ENCODE measurements at places on chromosomes 3 and 15.

DNA sequence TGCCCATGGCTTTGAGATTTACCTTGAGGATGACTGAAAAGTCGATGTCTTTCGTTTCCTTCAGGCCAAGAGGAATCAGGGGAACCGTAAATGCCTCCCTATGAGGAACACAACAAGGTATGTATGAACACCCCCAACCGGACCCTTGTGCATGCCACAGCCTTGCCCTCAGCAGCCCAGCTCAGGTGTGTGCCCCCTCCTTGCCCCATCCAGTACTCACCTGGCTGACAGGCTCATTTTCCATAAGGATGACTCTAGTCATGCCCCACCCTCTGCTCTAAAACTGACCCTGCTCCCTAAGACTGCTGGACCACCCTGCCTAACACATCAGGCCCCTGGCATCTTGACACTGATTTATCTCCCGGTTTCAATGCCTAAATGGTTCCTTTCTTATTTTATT lies 270.0 kb downstream of the GOLGA6L6 start:
- no peak for DNase-seq

DNA sequence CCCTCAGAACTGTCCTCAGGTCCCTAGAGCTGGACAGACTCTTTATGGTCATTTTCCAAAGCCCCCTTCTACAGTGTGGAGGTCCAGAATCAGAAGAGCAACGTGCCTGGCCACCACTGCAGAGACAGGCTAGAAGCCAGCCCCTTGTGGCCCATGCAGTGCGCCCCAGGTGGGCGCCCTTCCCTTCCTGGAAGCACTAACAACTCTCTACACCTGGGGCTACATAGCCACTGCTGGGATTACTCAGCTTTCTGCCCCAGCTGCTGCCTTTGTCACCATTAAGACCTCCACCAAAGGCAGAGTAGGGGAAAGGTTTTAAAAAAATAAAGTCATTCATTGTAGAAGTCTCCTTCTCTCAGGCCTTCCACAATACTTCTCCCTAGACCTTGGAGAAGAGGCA lies 2.3 kb downstream of the RASGRP1 start:
- DNase-seq = no peak

DNA sequence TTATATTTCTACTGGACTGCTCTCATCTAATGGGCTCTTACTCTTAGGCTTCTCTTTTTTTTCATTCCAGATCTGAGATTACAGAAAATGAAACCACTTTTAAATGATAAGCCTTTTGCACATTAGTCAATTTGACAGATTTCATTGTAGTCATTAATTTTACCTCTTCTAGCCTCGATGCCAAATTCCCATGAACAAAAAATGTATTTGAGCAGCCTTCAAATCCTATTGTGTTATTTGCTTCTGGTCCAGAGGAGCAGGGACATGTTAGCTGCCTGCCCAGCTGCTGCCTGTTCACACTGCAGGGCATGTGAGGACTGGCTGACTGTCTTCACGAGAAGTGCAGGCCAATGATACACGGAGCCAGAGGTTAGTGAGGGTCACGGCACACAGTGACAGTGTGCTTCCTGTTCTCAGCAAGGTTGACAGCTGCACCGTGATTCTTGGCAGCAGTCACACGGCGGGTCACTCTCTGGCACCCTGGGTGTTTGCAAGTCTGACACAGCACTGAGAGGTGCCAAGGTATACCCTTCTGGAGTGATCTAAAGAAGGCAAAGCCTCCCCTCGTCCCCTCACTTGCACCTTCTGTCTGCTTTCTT lies 40.8 kb downstream of the KAT2B start:
- peak; percentile 58 for DNase-seq

GRCh38 chr15:25596644-25597562 lies 158.1 kb upstream of the UBE3A start:
- no peak for DNase-seq

DNA sequence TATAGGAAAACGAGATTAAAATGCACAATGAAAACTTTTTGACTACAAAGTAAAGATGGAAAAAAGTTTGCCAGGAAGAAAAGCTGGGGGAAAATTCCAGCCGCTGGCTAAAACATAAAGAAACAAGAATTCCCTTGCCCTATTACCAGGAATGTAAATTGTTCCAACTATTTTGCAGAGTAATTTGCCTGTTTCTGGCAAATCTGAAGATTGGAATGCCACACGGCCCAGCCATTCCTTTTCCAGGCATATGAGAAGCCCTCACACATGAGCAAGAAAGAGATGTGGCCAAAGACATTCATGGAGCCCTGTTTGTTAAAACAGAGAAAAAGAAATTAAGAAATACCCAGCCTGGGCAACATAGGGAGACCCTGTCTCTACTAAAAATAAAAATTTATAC lies 8.4 kb upstream of the GATA2 start:
- no peak for DNase-seq

DNA sequence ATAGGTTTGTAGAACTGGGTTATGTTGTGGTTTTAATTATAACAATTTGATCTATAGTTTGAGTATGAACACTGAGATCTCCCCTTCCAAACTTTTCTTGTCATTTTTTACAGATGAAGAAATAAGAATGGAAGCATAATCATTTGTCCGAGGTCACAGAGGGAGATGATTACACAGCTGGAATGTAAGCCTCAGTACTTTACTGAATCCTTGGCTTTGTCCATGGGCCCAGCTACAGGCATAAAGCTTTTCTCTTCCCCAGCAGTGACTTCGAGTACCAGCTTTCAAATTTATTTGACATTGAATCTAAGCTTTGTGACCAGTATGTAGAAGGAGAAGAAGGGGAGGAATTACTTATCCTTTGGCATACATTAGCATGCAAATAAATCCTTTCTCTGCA lies 80.9 kb upstream of the DCBLD2 start:
- DNase-seq = no peak

DNA sequence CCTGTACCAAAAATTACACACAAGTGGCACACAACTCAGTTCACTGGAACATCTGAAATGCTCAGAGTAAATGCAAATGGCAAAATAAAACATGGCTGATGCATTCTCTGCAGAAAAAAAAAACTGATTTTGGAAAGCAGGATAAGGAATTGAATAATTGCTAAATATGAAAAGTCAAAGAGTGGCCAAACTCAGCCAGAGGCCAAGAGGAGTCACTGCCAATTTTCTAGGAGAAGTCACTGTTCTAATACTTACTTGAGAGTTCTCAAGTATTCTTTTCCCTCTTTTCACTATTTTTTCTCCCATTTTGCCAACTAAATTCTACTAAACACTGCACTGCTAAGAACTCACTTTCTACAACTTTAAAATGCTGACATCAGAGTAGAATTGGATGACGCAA lies 1018.6 kb downstream of the TUSC7 start:
- DNase-seq = no peak

DNA sequence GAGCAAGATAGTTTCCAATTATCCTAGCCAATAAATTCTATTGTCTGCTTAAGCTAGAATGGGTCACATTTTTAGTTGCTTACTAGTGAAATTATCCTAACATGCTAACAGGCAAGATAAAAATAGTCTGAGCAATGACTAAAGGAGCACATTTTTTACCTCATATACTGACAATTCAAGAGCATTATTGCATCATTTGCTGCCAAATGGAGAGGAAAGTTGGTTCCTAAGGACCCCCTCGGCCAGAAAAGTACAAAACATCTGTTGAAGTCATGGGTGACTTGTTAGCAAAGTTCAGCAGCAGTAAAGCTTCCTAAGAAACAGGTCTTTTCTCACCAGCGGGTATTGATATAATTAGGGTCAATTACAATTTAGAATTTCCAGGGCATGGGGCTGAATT lies 1001.0 kb downstream of the FHIT start:
- DNase-seq = no peak

DNA sequence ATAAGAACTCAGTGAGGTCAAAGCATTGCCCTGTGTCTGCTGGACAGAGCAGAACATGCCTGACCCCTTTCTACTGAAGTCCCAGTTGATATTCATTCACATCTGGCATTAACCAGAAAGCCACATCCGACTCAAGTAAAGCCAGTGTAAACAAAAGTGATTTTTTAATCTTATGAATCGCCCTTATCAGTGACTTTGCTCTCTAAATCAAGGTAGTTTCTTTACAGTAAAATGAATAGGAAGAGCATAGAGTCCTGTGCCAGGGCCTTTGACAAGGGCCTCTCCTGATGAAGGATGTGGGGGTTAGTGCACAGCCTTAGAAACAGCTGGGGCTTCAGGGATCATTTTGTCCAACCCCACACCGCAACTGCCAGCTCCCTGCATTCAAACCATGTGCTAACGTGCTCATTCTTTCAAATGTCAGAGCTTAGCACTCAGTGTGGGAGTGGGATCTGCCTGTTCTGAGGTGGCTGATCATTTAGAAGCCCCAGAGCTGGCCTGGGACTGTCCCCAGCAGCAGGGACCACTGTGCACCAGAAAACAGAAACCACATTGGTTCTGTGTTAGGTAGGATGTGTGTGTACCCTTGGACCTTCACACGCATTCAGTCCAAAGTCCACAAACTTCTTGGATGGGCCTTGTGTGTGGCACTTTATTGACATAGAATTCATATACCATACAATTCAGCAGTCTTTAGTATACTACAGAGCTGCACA lies 55.3 kb downstream of the CCR4 start:
- no peak for DNase-seq

- no peak for DNase-seq
Measured at GRCh38 chr15:100596792-100597191, 5.2 kb downstream of the LINS1 start.

- no peak for DNase-seq
Measured at GRCh38 chr3:195729476-195730251, 8.9 kb downstream of the MUC20 start.

- DNase-seq = no peak
Measured at GRCh38 chr3:153249906-153250305, 87.9 kb downstream of the RAP2B start.

DNA sequence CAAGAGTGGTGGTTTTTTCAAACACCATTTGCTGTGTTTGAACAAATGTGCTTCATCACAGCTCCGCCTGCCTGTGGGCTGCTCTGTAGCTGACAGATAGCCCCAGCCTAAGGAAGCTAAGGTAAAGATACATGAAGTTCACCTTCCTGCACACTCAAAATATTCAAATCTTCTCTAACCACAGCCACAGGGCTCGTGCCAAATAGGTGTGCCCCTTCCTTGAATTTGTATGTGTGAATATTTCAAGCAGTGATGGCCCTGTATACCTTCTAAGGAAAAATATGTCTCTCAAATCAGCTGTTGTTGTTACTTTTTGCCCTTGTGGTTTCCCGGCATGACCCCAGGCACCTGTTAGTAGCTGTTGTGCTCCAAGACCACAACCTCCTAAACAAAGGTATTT lies 92.8 kb downstream of the CCNL1 start:
- no peak for DNase-seq

DNA sequence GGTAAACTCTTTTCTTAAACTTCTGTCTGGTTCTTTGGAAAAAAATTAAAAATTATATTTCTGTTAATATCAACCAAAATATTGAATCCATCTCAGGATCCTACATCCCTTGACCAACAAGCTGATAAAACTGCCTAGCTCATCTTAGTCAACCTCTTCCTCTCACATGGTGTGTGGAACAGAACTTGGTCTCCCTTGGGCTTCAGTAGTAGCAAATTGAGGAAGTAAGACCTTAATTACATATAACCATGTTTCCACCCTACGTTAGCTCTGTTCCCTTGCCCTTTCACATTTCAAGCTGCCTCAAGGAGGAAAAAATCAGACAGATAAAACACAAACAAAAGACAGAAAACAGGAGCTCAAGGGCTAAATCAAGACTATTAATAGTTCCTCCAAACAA lies 116.4 kb downstream of the GREM1 start:
- no peak for DNase-seq

DNA sequence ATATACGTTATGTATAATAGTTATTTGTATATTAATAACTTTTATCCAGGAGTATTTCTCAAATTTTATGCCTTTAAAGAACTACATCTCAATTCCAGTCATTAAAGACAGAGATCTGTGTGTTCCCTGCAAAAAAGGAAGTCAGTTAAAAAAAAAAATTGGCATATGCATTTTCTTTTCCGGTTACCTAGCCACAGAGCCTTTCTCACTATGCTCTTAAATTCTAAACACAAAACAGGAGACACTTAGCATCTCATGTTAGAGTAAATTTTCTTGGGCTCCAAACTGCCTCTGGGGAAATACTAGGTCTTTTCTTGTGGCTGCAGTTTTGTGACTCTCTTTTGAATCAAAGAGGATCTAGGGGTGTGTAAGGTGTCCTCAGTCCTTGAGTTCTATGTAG lies 105.9 kb downstream of the KCNH8 start:
- no peak for DNase-seq

DNA sequence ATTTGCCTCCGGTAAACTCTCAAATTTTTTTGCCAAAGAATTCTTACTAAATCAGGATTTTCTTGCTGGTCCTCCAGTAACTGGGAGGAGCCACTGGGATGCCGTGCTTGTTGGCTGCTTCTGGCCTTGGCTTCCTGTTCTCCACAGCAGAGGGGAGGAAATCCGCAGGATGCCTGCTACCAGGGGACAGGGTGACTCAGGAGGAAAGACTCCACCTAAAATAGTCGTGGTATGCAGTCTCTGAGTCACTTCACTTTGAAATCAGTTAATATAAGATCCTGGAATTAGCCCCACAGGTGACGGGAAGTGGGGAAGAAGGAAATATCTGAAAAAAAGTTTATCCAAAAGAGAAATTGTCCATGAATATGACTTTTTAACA lies 6.5 kb upstream of the TM4SF18 start:
- DNase-seq = peak; percentile 86

GRCh38 chr15:66238318-66238717 lies 15.2 kb downstream of the MEGF11 start:
- no peak for DNase-seq

- no peak for DNase-seq
Measured at GRCh38 chr3:49131576-49131975, 1.3 kb downstream of the LAMB2 start.

DNA sequence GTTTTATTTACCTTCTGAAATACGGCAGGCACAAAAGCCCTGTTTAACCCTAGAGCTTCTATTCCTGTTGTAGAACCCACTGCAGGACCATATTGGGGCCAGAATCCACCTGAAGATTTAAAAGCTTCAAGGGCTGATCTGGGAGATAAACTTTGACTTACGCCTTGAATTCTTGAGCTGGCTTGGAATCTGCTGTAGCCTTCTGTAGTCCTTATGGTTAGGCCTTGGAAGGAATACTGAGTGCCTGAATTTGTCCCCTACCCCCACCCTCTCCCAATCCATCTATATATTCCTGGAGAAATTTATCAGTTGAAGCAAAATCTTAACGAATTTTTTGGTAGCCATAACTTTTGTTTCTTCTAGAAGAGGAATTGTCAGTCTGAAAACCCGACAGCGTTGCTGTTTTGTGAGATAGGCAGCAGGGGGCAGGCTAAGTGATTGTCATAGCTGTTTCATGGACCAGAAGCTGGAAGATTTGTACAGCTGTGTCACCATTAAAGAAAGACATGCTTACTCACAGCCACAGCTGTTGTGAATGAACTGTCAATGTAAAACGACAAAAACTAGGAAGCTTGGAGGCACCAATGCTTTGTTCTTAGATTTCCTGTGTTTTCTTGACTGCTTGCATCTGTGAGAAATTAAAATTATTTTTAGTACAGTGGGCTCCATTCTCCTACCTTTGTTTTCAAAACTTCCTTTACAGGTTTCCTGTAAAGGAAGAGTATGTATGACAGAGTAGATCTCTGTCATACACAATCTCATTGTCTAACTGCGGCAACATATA lies 12.8 kb downstream of the LXN start:
- DNase-seq = no peak

Data from DMS153 (cell line).